ENCODE measurements at places on chromosomes 6 and 20. TPM values are rescaled to one million over a fixed set of nuclear protein-coding genes. Genes with fewer than 3 reads are reported as not detected.

Gene TUBE1
- 18.9 TPM for total RNA-seq

Gene EPHA7
- total RNA-seq: 0.30 TPM

Gene GFRAL
- total RNA-seq: not detected

Gene BTN1A1
- total RNA-seq: not detected

Gene SLC23A2
- total RNA-seq: 20.9 TPM

Gene CFB
- total RNA-seq: 199 TPM

Gene GGTLC1
- total RNA-seq: 65.2 TPM

DNA sequence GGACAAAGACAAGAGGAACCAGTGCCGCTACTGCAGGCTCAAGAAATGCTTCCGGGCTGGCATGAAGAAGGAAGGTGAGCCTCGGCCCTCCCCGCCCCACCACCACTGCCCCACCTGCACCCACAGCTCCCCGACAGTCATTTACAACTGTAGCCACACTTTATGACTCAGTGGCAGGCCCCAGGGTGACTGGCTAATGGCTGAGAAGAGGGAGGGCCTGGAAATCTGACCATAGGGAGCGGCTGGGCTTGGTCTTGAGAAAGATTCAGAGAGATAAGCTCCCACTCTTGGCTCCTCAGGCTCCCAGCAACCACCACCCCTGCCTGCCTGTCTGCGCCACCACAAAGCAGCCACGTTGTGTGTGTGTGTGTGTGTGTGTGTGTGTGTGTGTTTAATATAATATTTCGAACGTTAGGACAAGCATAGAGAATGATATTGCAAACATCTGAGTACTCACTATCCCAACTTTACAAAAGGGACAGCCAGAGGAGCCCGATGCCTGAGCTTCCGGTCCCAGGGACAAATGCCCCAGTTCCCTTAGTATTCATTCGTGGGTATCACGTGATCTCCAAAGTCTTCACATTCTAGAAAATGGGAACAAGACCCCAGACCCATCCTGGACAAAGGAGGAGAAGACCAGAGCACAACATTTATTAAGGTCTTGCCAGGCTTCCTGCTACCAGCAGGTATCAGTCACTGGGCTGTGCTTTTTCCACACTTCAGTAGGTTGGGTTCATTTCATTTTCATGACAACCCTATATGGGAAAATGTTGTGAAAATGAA lies 52.1 kb downstream of the HNF4A start:
- DNase-seq: peak; percentile 24

GRCh38 chr6:36302227-36302976 lies 32.5 kb downstream of the PNPLA1 start:
- no peak for DNase-seq

- no peak for DNase-seq
Measured at GRCh38 chr20:31709939-31710338, 12.7 kb downstream of the BCL2L1 start.

DNA sequence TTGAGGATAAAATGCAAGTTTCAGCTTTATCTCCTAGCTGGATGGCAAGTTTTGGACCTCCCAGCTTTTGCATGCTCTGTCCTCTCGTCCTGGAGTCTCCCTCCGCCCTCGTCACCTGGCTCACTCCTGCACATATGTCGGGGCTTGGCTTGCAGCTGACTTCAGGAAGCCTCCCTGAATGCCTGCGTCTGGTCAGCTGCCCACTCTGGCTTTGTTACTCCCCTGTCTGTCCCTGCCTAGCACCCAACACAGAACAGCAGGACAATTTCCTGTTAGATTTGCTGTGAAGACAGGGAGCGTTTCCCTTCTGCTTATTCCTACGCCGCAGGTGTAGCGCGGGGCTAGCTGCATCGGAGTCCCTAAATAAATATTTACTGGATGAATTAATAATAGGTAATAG lies 5.4 kb downstream of the JPH2 start:
- DNase-seq: no peak

DNA sequence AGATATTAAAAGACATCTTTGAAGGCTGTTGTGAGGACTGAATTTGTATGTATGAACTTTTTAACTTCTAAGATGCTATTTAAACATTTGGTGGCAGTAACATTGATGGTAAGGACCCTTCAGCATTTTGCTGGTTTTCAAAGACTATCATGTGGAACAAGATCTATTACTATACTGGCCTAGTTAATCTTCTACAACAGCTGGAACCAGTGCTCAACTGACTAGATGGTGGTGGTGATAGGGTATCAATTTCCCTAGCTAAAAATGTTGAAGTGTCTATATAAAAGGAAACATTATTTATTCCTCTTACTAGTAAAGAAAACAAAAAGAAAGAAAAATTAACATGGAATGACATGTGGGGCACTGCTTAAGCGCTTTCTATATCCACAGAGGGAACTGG lies 195.7 kb downstream of the TASP1 start:
- DNase-seq: no peak

- no peak for DNase-seq
Measured at GRCh38 chr20:50138479-50139393, 14.8 kb downstream of the PEDS1 start.

GRCh38 chr20:47784599-47785310 lies 526 bp downstream of the SULF2 start:
- no peak for DNase-seq

DNA sequence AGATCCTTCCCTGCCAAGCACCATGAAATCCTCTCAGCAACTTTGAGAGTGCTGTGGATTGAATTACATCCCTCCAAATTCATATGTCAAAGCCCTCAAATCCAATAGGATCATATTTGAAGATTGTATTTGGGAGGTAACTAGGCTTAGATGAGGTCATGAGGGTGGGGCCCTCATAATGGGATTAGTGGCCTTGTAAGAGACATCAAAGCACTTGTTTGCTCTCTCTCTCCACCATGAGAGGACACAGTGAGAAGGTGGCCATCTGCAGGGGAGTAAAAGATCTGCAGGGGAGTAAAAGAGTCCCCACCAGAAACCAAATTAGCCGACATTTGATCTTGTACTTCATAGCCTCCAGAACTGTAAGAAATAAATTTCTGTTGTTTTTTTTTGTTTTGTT lies 298.2 kb downstream of the SAMD5 start:
- DNase-seq: no peak

DNA sequence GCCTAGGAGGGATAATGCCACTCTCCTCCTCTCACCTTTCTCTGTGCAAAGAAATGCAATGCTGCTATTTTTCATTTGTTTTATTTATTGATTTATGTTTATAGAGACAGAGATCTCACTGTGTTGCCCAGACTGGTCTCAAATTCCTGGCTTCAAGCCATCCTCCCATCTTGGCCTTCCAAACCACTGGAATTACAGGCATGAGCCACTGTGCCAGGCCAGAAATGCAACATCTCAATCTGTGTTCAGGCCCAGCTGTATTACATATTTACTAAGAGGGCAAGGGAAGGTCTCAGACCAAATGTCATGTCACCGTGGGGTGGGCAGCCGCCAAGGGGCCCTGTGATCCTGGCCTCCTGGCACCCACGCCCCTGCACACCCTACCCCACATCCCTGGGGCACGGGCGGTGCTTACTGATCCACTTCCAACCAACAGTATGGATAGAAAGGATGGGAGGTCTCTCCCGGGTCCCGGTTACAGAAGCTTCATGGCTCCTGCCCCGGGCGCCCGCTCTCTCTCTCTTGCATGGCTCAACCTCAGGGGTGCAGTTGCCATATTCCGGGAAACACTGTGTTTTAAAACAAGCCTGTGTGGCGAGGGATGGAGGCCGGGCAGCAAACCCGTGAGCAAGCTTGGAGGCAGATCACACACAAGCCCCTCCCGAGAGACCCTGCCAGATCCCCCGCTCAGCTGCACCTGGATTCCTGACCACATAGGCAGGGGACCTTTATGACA lies 111.8 kb downstream of the AGPAT4 start:
- no peak for DNase-seq

DNA sequence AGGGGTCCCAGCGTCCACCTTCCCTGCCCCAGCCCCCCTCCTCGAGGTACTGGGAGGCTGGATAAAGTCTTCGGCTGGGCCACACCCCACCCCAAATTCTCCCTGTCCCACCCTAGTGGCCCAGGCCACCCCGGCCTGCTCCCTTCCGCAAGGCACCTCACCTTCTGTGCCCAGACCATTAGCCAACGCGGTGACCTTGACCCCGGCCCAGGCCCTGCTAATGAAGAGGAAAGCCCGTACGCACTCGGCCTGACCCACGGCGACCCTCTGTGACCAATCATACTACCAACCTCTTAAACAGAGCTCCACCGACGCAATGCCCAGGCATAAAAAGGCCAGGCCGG lies 182 bp upstream of the OXT start:
- no peak for DNase-seq

GRCh38 chr6:157982102-157982562 lies 469 bp downstream of the SYNJ2 start:
- DNase-seq: peak; percentile 38

DNA sequence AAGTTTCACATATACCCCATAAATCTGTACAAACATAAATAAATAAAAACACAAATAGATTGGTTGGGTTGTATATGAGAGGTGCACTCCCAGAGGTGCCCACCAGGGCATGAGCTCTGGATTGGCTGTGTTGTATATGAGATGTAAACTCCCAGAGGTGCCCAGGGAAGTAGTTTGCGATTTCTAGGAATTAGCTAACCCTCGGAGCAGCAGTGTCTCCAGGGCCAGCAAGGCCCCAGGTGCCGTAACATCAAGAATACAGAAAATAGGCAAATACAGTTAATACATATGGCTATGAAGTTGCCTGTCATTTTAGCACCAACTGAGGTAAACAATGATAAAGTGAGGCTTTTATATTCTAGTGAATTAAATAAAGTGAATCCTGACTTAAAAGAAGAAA lies 5.4 kb upstream of the GINM1 start:
- no peak for DNase-seq

DNA sequence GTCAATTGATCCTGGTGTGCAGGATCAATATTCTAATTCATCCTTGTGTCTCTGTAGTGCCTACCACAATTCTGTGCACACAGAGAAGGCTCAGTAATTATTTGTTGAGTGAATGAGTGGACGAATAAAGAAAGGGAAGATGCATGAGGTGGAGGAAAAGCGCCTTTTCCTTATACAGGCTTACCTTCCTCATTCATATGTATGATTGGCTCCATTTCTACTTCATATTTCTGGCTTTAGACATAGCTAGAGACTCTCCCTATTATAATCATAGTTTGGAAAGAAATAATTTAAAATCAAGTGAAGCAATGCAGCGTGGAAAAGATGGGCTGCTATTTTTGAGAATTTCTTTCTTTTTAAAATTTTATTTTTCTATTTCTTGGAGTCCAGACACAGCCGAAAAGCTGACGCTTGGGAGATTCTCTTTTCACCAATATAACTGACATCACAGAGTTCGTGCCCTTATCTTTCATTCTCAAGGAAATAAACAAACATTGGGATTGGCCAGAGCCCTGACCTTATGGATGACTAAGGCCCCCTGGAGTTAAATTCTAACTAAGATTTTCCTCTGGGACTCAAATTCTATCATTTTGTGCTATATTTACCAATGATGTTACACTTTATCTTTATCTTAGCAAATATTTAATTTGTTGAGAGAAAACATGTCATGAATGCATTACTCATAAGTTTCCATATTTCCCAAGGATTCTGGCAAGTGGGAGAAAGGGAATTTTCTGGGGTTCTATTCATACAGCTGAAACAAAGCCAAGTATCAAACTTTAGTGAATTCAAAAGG lies 48.1 kb downstream of the PRL start:
- DNase-seq: no peak

GRCh38 chr6:8914700-8915099 lies 479.4 kb upstream of the SLC35B3 start:
- DNase-seq: no peak

All from upper lobe of left lung (tissue), 6 donors.